ENCODE measurements at places on chromosomes 16 and 17. TPM values are rescaled to one million over a fixed set of nuclear protein-coding genes. Genes with fewer than 3 reads are reported as not detected.
A peak's percentile ranks its signal among the peaks of the same experiment; 100 is the strongest.

DNA sequence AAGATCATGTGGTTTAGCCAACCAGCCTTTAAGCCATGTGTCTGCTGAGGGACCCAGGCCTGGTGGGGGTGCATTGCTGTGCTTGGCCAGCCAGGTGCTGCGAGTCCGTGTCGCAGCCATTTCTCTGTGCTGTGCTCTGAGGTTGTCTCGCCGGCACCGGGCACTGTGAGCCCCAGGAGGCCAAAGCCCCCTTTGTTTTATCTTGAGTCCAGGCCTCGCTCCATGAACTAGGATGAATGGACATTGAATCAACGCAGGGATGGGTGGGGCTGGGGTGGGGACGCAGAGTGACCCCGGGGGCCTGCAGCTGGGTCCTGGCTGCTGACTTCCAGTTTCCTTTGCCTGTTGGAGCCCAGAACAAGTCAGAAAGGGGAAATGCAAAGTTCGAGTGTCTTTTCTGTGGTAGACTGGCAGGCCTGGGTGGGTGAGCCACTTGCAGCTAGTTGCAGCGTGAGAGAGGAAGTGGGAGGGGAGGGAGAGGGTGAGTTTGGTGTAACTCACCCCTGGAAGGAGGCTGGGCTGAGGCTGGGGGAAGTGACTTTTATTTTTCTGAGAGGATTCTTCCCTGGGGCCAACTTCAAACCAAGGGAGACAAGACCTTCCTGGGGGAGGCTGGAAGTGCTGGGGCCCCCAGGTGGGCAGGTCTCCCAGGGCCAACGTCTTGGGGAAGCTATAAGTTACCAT is 324.7 kb downstream of the SEC14L1 start:
- DNase-seq, result no peak

The CALB2 gene
- total RNA-seq, result not detected

DNA sequence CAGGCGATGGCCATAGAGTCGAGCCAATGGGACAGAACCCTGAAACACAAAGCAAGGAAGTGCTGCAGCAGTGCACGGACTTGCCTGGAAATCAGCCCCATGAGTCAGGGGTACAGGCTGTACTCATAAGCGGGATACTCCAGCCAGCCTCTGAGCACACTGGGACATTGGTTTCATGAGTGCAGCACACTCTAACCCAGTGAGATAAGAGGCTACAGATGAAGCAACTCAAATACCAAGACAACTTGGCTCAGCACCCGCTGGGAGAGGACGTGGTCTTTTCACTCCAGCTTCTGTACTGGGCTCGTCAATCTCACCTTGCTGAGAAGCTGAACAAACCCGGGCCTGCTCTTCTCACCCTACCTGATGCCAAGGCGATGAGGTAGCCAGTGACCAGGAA is 98.2 kb downstream of the AXIN2 start:
- DNase-seq, result peak; percentile 12

DNA sequence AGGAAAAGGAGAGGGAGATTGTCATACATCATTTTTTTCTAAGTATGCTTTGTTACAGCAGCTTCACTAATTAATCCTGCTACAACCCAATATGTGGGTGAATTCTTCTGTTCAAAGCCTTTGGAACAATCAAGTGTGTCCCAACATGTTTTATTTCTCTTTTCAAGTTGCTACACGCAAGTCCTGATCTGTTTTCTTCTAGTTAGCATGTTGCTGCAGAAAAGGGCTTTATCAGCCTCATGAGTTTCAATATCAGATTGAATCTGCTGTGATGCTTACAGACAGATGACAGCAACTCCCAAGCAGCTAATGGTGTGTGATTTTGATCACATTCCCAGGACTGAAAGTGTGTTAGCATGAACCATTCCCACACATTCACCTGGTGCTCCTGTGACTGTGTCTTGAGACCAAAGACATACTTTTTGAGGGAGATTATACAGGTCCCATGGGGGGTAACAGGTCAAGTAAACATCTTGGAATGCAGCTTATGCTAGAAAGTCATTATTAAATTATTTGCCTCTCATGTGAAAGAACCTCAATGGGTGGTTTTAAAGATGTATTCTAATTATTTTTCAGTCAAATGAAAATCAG is 96.9 kb upstream of the KCNJ16 start:
- DNase-seq, result no peak

DNA sequence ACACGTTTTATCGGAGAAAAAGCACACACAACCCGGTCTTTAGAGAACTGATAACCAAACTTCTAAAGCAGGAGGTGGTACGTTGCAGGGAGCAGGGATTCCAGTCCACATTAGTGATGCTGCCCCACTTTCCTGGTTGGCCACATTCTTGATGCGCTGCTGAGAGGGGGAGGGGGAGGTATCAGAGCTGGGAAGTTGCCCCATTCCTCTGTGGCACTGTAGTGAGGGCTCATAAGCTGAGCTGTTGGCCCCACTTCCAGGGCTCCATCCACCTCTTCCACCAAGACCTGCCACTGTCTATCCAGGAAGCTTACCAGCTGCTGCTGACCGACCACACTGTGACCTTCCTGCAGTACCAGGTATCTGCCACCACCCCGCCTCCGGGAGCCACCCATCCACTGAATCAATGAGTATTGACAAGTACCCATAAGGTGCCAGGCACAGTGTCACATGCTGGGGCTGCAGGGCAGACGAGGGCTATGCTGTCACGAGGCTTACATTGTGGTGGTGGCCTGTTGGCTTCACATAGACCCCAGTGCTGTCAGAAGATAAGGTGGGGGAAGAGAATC is 1.1 kb downstream of the TSEN54 start:
- DNase-seq, result no peak

DNA sequence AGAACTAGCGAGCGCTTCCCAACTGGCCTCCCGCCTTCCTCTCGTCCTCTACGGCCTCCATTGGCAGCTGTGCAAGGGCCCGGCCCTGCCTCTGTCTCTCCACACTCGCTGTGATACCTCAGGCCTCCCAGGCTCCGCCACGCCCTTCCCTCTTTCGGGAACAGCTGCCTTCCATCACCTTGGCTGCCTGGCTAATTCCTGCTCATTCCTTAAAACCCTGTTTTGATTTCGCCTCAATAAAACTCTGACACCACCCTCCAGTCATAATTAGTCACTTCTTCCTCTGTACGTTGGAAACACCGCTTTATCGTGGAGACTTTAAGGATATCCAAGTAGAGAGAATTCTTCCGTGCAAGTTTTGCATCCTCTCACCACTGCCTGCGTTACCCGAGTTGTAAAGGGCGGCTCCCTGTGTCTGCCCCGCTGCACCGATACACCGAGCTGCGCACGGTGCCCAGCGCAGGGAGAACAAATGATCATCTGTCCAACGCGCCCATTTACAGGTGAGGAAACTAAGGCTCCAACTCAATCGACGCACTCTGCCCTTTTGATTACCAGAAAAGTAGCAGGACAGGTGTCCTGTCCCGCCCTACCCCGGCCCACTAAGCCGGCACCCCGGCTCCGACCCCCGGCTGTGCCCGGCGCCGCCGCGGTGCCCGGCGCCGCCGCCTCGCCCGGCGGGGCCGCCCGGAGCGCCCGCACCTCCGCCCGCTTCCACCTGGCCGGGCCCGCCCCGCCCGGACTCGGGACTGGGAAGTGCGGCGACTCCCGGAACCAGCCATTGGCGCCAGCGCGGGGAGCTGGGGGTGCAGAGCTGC is 139.7 kb downstream of the SEC14L1 start:
- DNase-seq, result peak; percentile 22

- no peak for DNase-seq
These were observed 4.7 kb downstream of the ZNF598 start for GRCh38 chr16:2004795-2005517.

All from glomerular endothelial cell (primary cell).